ENCODE measurements at places on chromosomes 3 and 15.

GRCh38 chr3:69791106-69791505 lies 51.8 kb downstream of the MITF start:
- DNase-seq: no peak

GRCh38 chr3:113839551-113839950 lies 963 bp downstream of the GRAMD1C start:
- DNase-seq: no peak

DNA sequence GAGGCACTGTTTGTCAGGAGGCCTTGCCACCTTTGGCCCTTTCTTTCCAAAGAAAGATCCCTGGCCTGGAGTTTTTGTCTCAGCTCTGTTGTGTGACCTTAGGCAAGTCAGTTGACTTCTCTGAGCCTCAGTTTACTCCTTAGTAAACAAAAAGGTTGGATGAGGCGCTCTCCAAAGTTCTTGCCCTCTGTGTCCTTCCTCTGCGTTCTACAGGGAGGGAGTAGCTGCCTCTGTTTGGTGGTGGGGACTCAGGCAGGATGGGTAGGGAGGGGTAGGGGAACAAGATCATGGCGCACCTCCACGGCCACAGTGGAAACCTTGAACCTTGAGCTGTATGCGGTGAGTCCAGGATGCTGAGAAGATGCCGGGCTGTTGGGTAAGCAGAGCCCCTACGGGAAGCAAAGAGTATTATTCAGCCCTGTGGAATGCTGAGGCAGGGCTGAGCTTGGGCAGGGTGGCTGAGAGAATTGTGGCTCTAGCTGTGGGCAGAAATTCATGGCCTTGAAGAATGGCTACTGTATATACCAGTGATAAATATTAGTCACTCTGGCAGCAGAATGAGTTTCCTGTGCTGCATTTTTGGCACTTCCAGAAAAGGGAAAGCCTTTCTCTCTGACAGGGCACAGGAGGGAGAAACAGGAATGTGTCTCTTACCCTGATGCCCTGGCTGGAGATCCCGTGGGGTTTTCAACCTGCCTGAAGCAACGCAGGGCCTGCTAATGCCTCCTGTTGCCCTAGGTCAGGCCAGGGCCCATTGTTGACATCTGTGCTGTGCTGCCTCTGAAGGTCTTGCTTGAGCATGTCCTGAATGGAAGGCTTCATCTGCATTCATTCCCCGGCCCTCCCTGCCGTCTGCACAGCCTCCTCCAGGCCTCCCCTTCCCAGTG lies 39.9 kb downstream of the SMAD3 start:
- no peak for DNase-seq

GRCh38 chr15:70494852-70495571 lies 268.3 kb downstream of the UACA start:
- DNase-seq: peak; percentile 36
